ENCODE measurements at places on chromosomes 12 and 14.

DNA sequence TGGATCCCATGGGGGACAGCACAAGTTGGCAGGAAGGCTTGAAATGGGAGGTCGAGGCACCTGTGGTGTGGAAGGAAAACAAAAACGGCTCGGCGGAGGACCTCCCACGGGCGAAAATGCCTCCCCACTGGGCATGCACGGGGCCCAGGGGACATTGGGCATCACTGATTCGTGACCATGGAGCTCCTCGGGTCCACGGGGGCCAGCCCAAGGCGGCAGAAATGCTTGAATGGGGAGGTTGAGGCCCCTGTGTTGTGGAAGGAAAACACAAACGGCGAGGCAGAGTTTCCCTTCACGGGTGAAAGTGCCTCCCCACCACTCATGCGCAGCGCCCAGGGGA, 376.0 kb downstream of the ALG10 start:
- no peak overlapping the region for H3K4me3 ChIP-seq
- no peaks in the 10 kb centered on the region for H3K27me3 ChIP-seq
- H3K4me1 ChIP-seq = no peaks in the 10 kb centered on the region
- H3K27ac ChIP-seq = no peak overlapping the region
- peak; percentile 30 for DNase-seq

GRCh38 chr12:117662220-117662619, 300.8 kb upstream of the NOS1 start:
- H3K27me3 ChIP-seq = peaks cover 17% of the 10 kb centered on the region
- H3K4me1 ChIP-seq = no peaks in the 10 kb centered on the region
- H3K27ac ChIP-seq = no peak overlapping the region

GRCh38 chr12:3219233-3219632, 142.1 kb downstream of the TSPAN9 start:
- no peaks in the 10 kb centered on the region for H3K27me3 ChIP-seq
- H3K36me3 ChIP-seq = peaks cover 2% of the 10 kb centered on the region
- H3K4me3 ChIP-seq = no peak overlapping the region
- no peak for DNase-seq
- peak overlapping the region; percentile 57 for H3K27ac ChIP-seq

GRCh38 chr12:91853350-91854127, 292.1 kb downstream of the BTG1 start:
- H3K27ac ChIP-seq = peak overlapping the region; percentile 21
- H3K4me3 ChIP-seq = no peak overlapping the region
- no peaks in the 10 kb centered on the region for H3K4me1 ChIP-seq
- H3K36me3 ChIP-seq = no peaks in the 10 kb centered on the region
- no peaks in the 10 kb centered on the region for H3K27me3 ChIP-seq

GRCh38 chr12:98060411-98060810, 455.0 kb upstream of the TMPO start:
- H3K36me3 ChIP-seq = no peaks in the 10 kb centered on the region
- H3K27me3 ChIP-seq = no peaks in the 10 kb centered on the region
- no peak overlapping the region for H3K4me3 ChIP-seq
- DNase-seq = no peak
- no peaks in the 10 kb centered on the region for H3K4me1 ChIP-seq
- no peak overlapping the region for H3K27ac ChIP-seq

DNA sequence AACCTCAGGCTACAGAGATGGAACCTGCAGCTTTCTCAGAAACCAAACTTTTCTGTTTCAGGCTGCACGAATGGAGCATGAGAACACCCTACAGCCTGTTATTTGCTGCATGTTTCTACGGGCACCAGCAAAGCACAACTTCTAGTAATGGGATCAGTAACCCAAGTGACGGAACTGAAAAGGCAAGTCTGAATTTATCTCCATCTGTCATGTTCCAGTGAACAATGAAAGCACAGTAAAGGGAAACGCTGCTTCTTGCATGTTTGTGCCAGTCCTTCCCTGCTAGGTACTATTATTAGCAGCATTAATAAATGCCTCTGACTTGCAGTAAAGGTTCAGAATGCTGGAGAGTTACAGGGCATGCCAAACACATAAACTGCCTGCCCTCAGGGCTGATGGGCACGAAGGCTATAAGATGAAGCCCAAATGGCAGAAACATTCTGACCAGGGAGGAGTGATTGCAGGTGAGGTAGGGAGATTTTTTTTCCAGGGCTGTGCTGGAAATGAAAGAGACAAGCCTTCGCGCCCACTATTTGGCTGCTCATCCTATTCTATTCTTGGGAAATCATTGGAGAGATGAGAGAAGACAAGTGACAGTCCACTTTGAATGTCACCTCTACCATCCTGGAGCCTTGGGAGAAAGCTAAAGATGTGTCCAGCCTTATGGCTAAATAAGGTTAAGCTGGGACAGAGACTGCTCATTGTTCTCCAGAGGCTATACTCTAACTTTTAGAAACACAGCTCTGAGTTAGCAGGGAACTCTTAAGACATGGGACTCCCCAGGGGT, 100.4 kb upstream of the PLXNC1 start:
- DNase-seq = peak; percentile 77
- no peaks in the 10 kb centered on the region for H3K27me3 ChIP-seq
- H3K36me3 ChIP-seq = no peaks in the 10 kb centered on the region
- no peak overlapping the region for H3K4me3 ChIP-seq
- H3K27ac ChIP-seq = no peak overlapping the region

- H3K4me3 ChIP-seq = no peak overlapping the region
- H3K27me3 ChIP-seq = no peaks in the 10 kb centered on the region
- no peak overlapping the region for H3K27ac ChIP-seq
- no peaks in the 10 kb centered on the region for H3K36me3 ChIP-seq
- H3K4me1 ChIP-seq = no peaks in the 10 kb centered on the region
- no peak for DNase-seq
These were observed 224.2 kb upstream of the PWP1 start for GRCh38 chr12:107461222-107461975.

DNA sequence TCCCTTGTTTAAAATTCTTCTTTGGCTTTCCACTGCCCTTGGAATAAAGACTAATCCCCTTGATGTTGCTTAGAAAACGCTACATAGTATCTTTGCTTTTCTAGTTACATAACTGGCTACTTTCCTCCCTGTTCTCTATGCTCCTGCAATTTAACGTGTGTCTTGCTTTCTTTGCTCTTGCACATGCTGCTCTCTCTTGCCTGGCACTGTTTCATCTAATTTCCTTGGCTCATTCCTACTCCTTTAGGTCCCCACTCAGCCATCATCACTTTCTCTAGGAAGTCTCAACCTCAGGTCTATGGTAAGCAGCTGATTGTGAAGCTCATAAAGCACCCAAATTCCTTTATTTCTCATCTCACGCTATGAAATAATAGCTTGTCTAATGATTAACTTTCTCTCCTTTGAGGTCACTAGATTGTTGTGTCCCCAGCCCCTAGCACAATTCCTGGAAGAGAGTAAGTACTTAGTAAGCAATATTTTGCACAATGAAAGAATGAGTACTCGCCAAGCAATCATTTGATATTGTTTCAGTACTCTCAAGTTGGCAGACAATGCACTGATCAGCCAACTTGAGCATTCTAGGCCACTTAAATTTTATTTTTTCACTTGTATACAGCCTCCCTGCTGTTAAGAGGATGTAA, 3.3 kb downstream of the ALDH6A1 start:
- no peak for DNase-seq
- peak overlapping the region; percentile 61 for H3K27ac ChIP-seq
- H3K36me3 ChIP-seq = no peaks in the 10 kb centered on the region
- H3K27me3 ChIP-seq = no peaks in the 10 kb centered on the region

DNA sequence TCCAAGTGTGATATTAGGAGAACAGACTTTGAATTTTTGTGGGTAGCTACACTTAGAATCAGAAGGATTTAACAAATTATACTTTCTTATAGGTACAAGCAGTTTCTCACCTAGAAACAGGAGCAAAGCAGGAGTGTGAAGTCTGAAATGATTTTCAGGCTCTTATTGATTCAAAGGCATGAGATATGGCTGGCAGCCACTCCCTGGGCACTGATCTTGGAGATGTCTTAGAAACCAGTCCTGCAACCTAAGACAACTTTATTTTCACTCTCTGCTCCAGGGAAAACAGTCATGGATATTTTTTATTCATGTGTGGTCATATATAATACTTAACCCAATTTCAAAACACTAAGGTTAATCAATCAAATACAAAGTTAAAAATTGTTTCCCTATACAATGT, 254.9 kb upstream of the TMEM132C start:
- no peak overlapping the region for H3K27ac ChIP-seq
- H3K36me3 ChIP-seq = no peaks in the 10 kb centered on the region
- no peak overlapping the region for H3K4me3 ChIP-seq
- DNase-seq = no peak
- H3K27me3 ChIP-seq = no peaks in the 10 kb centered on the region

- H3K36me3 ChIP-seq = no peaks in the 10 kb centered on the region
- no peaks in the 10 kb centered on the region for H3K4me1 ChIP-seq
- no peak overlapping the region for H3K27ac ChIP-seq
- no peaks in the 10 kb centered on the region for H3K27me3 ChIP-seq
These were observed 233.1 kb downstream of the TRHDE start for GRCh38 chr12:72505227-72505626.

- no peaks in the 10 kb centered on the region for H3K4me1 ChIP-seq
- no peak for DNase-seq
- no peaks in the 10 kb centered on the region for H3K27me3 ChIP-seq
- no peak overlapping the region for H3K27ac ChIP-seq
- H3K4me3 ChIP-seq = no peak overlapping the region
These were observed 349.2 kb upstream of the LMO3 start for GRCh38 chr12:16955083-16955657.

- H3K36me3 ChIP-seq = no peaks in the 10 kb centered on the region
- H3K27ac ChIP-seq = no peak overlapping the region
- H3K4me3 ChIP-seq = no peak overlapping the region
- H3K27me3 ChIP-seq = no peaks in the 10 kb centered on the region
- no peak for DNase-seq
These were observed 193.9 kb downstream of the RASSF9 start for GRCh38 chr12:85642288-85642687.

GRCh38 chr12:76417116-76417515, 68.9 kb upstream of the BBS10 start:
- H3K27me3 ChIP-seq = no peaks in the 10 kb centered on the region
- no peak for DNase-seq
- H3K4me1 ChIP-seq = no peaks in the 10 kb centered on the region
- no peak overlapping the region for H3K27ac ChIP-seq
- H3K4me3 ChIP-seq = no peak overlapping the region

DNA sequence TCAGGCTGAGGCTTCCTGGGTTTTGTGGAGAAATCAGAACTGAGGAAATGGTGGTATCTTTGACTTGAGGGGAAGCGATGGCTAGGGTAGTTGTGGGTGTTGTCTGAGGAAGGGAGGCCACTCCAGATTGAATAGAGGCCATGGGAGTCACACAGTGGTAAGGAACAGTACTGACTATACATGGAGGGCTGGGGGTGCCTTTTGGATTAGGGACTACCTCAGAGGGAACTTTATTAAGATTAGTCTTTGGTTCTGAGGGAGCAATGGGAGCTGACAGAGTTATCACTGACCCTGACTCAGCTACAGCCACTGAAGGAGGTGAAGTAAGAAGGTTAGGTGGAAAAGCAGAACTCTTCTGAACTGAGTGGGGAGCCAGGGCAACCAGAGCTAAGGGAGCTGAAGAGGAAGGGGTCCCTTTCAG, 4.4 kb downstream of the NACA start:
- H3K4me3 ChIP-seq = no peak overlapping the region
- no peak for DNase-seq
- no peaks in the 10 kb centered on the region for H3K27me3 ChIP-seq
- no peak overlapping the region for H3K27ac ChIP-seq
- peaks cover 2% of the 10 kb centered on the region for H3K36me3 ChIP-seq

- no peaks in the 10 kb centered on the region for H3K27me3 ChIP-seq
- H3K4me1 ChIP-seq = peaks cover 21% of the 10 kb centered on the region
- no peak for DNase-seq
- no peak overlapping the region for H3K27ac ChIP-seq
- no peaks in the 10 kb centered on the region for H3K36me3 ChIP-seq
These were observed 1.1 kb downstream of the EIF4B start for GRCh38 chr12:53007343-53007742.

DNA sequence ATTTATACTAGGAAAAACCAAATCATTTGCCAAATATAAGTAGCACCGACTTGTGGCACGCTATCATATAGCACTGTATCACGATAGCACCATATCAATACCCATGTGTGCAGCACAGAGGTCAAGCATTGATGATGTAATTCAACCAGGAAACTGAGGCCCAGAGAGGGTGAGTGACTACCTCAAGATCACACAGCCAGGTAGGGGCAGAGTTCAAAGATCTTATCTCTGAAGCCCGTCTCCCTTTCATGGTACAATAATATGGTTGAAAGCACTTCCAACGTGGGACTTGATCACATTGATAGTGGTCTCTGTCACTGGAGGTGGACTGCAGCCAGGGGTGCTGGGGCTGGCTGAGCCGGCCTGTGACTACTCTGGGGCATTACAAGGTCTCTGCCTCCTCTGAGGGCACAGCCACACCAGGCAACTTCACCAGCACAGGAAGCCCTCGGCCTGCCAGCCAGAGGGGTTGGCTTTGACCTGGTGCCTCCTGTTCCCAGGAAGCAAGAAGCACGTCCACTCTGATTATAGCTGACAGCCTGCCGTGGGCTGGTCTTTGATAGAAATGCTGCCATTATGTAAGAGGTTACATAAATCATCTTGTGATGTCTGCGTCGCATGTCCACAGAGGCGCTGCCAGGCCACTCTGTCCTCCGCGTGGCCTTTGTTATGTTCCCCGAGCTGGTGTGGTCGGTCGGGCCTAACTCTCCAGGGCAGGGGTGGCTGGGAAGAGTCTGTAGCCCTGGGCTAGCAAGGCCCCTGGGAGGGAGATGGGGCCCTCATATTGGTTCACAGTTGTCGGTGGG, 5.9 kb upstream of the FAM181A start:
- DNase-seq = no peak
- no peaks in the 10 kb centered on the region for H3K27me3 ChIP-seq
- no peak overlapping the region for H3K27ac ChIP-seq
- no peaks in the 10 kb centered on the region for H3K36me3 ChIP-seq

GRCh38 chr14:69046476-69046860, 67.4 kb upstream of the ACTN1 start:
- no peak for DNase-seq
- no peaks in the 10 kb centered on the region for H3K36me3 ChIP-seq
- H3K4me3 ChIP-seq = no peak overlapping the region
- no peaks in the 10 kb centered on the region for H3K4me1 ChIP-seq
- no peaks in the 10 kb centered on the region for H3K27me3 ChIP-seq

GRCh38 chr12:110635055-110635454, 21.1 kb downstream of the TCTN1 start:
- H3K36me3 ChIP-seq = peaks cover 10% of the 10 kb centered on the region
- H3K27me3 ChIP-seq = no peaks in the 10 kb centered on the region
- no peak overlapping the region for H3K27ac ChIP-seq
- H3K4me3 ChIP-seq = no peak overlapping the region
- H3K4me1 ChIP-seq = no peaks in the 10 kb centered on the region

- H3K27ac ChIP-seq = peak overlapping the region; percentile 33
- no peaks in the 10 kb centered on the region for H3K27me3 ChIP-seq
- peak overlapping the region; percentile 68 for H3K4me3 ChIP-seq
- DNase-seq = no peak
- no peaks in the 10 kb centered on the region for H3K4me1 ChIP-seq
These were observed 1.7 kb downstream of the MGST1 start for GRCh38 chr12:16349131-16349460.

DNA sequence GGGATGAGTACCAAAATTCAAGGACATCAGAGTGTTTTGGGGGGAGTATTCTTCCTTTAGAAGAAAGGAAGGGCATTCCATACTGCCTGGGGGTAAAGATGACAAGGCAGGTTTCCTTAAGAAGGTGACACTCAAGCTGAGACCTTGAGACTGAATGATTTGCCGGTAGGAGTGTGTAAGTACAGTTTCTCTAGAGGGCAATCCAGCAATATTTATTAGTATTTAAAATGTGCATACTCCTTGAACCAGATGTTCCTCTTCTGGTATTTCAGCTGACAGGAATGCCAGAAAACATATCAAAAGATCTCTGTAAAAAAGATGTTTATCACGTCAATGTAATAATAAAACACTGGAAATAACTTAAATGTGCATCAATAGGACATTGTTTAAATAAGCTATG, 106.4 kb upstream of the TMCC3 start:
- H3K4me1 ChIP-seq = no peaks in the 10 kb centered on the region
- no peak for DNase-seq
- H3K4me3 ChIP-seq = no peak overlapping the region
- H3K36me3 ChIP-seq = no peaks in the 10 kb centered on the region
- no peaks in the 10 kb centered on the region for H3K27me3 ChIP-seq
- H3K27ac ChIP-seq = no peak overlapping the region

Measured in kidney (tissue), 22 donors.